ENCODE measurements at places on chromosomes 7 and 10.

- DNase-seq: no peak
These were observed 146.0 kb downstream of the FANK1 start for GRCh38 chr10:126042354-126042753.

GRCh38 chr10:24229909-24230308 is 21.0 kb downstream of the KIAA1217 start:
- DNase-seq: no peak

DNA sequence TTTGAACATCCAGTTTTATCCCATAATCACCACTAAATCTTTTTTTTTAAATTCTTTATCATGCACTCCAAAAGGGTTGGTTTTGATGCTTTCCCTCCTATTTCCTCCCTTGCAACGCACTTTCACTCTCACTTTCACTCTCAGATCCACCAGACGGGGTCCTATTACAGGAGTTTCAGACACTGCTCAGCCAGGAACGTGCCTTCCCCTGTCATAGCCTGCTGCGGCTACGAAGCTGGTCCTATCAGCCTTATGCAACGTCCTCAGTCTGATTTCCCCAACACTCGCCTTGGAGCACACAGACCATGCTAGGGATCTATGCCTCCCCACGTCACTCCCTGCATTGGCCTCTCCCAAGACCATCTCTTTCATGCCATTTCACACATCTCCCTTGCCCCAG is 23.4 kb downstream of the ZPBP start:
- DNase-seq: no peak

DNA sequence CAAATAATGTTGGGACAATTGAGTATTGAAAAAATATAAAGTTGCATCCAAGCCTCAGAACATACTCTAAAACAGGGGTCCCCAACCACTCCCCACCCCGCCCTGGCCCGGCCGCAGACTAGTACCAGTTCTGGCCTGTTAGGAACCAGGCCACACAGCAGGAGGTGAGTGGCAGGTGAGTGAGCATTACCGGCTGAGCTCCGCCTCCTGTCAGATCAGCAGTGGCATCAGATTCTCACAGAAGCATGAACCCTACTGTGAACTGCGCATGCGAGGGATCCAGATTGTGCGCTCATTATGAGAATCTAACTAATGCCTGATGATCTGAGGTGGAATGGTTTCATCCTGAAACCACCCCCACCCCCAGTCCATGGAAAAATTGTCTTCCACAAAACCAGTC is 19.4 kb downstream of the HIPK2 start:
- no peak for DNase-seq

- no peak for DNase-seq
These were observed 155.7 kb upstream of the FGFR2 start for GRCh38 chr10:121753726-121754476.

DNA sequence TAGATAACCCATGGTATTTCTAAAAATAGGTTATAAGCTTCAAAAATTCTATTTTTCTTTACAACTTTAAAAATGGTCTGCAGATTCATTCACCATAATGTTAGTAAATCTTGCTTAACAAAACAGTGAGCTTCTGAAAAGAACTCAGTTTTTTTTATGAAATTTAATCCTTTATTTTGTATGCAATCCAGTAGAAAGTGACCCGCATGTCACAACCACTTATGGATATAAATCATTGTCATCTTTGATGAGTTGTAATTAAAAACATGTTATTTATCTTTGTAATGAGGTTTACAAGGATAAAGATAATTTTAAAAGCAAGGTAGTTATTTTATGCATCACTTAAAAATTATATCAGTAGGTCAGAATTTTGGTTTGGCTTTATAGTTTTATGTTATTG is 173.5 kb upstream of the SEMA3A start:
- DNase-seq: no peak
